Mammary microvascular endothelial cell (primary cell): ENCODE measurements at places on chromosomes 13 and 19. TPM values are rescaled to one million over a fixed set of nuclear protein-coding genes. Genes with fewer than 3 reads are reported as not detected.

The CD79A gene
- 0.10 and 0.47 TPM in 2 replicates for total RNA-seq

The ZFP82 gene
- 2.8 and 3.3 TPM in 2 replicates for total RNA-seq

The LRRC8E gene
- 1.00 and 1.4 TPM in 2 replicates for total RNA-seq

The THSD1 gene
- total RNA-seq, result 31.0 and 33.9 TPM in 2 replicates

The KLK14 gene
- not detected in 2 replicates for total RNA-seq

The ZNF878 gene
- 0.59 and 0.80 TPM in 2 replicates for total RNA-seq

The WTIP gene
- 14.9 and 28.2 TPM in 2 replicates for total RNA-seq

The FPR1 gene
- not detected in 2 replicates for total RNA-seq

The HRC gene
- not detected in 2 replicates for total RNA-seq

The TUBA3C gene
- not detected in 2 replicates for total RNA-seq

The SHC2 gene
- total RNA-seq, result 2.3 and 4.3 TPM in 2 replicates

The HSPB6 gene
- 0.25 TPM in 1 of 2 replicates, not detected in the other for total RNA-seq

The EXOC3L2 gene
- total RNA-seq, result 1.9 and 2.6 TPM in 2 replicates

The CD37 gene
- total RNA-seq, result not detected in 2 replicates

The EMC10 gene
- 77.8 and 90.0 TPM in 2 replicates for total RNA-seq

The SLC8A2 gene
- not detected in 2 replicates for total RNA-seq

The ZNF132 gene
- 2.5 and 3.2 TPM in 2 replicates for total RNA-seq

The ZNF729 gene
- total RNA-seq, result not detected in 2 replicates

The ZNF416 gene
- 2.9 and 3.0 TPM in 2 replicates for total RNA-seq

The CEACAM7 gene
- not detected in 2 replicates for total RNA-seq

The ONECUT3 gene
- not detected in 2 replicates for total RNA-seq

The CATSPERD gene
- total RNA-seq, result not detected in 2 replicates

The NDUFA7 gene
- total RNA-seq, result 67.2 and 68.6 TPM in 2 replicates

The TGFB1 gene
- total RNA-seq, result 25.4 and 40.8 TPM in 2 replicates

The RNF17 gene
- total RNA-seq, result not detected in 2 replicates
